Activated naive CD8-positive, alpha-beta T cell treated with anti-CD3 and anti-CD28 coated beads, Interleukin-2, amount 10 ng/mL, durations not matched to agents 7 days and 5 days (primary cell): ENCODE measurements at places on chromosomes 2 and 18.

GRCh38 chr2:113173542-113174375 is at the start of gene PSD4:
Gene PSD4 (plus strand): TSS chr2:113173971. CDS start chr2:113182457, 8,486 bp downstream.
- peak; percentile 87 for DNase-seq

- DNase-seq, result no peak
Observed at GRCh38 chr2:202149936-202150335, 76.9 kb downstream of the KIAA2012 start.

DNA sequence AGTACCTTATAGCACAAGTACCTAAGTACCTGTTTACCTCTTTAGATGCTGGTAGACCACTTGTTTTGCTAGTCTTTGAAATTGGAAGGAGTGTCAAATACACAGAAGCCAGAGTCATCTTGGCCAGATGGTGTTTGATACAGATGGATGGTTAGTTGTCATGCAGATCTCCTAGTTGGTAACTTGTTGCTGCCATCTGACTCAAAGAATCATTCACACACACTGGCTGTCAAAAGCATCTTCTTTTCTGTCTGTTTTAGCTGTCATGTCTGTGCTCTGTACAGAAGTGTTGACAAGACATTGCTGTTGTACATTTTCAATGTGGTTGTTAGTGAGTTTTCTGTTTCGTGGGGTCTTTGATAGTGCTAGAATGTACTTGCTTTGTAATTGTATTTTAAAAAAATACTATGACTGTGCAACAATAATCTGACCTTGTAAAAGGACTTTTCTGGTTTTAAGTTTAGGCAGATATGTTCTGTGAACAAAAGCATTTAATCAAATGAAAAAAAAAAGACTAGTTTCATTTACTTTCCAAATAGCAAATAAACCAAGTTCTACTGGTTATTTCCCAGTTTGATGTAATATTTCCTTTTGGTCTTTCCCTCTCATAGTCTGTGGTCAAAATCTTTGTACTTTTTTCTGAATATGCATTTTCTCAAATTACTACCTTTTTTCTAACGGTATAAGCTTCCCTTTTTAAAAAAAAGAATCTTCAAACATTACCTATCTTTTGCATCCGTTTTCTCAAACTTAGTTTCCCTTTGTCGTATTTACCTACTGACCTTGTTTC is 39.9 kb downstream of the TANK start:
- DNase-seq, result no peak

DNA sequence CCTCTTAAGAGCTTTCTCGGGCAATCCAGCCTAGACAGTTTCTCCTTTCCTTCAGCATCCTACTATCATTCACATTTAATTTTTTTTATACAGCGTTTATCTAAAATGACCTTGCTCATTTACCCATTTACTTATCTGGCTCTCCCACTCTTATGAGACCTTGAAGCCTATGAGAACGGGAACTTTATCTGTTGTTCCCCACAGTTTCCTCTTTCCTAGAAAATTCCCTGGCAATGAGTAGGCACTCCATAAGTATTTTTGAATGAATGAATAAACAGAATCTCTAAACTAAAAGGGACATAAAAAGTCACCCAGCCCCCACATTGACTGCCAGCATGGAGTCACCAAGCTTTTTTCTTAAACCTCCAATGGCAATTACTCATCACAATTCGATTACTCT is 353.2 kb downstream of the METTL4 start:
- DNase-seq, result no peak

- no peak for DNase-seq
Observed at GRCh38 chr2:7972670-7973069, 709.2 kb upstream of the ID2 start.

DNA sequence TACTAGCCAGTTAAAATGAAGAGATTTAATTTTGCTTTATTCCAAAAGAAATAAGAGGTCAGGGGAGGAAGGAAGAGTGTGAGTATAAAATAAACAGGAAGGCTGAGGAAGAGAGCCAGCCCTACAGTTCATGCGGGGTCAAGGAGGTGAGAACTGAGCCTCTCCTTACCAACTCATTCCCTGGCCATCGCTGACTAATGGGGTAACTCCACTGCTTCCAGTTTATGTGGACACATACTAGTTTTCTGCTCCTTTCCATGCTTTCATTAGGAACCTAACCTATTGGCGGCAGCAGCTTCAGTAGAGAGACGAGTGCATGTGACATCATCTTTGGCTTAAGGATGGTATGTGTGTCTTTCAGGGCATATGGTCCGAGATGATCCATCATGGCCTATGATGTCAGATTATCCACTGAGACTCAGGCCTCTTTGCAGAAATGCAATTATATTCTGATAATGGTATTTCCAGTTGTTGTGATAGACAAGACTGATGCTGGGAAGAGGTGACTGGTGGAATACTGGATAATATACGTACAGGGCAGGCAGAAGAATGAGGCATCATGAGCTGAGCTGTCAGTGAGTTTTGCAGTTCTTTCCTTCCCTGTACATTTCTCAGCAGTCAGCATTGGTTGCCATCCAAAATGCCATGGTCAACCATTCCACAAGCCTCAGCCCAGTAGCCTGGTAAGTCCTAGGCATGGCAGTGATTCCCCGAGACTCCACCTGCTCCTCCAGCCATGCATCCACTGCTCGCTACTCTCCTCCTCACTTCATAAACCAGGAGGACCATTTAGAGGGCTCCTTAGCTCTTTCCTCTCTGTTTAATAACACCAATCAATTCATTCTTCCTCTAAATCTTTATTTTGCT is 184.6 kb upstream of the OSR1 start:
- no peak for DNase-seq

DNA sequence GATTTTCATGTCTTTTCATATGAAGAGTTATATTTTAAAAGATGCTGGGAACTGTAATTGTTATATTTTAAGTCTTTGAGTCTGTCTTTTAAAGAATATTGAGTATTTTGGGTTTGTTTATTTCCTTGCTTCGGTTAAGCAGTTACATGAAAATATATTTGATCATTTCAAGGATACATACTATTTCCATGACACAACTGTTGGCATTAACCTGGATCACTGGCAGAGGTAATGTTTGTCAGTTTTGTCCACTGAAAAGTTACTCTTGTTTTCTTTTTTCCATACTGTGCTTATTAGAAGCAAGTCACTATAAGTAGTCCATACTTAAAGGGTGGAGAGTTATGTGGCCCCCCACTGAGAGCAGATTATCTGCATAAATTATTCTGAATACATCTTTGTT is 1142.0 kb upstream of the TMEFF2 start:
- no peak for DNase-seq

GRCh38 chr2:151359768-151360461 is 2.5 kb downstream of the TNFAIP6 start:
- no peak for DNase-seq

DNA sequence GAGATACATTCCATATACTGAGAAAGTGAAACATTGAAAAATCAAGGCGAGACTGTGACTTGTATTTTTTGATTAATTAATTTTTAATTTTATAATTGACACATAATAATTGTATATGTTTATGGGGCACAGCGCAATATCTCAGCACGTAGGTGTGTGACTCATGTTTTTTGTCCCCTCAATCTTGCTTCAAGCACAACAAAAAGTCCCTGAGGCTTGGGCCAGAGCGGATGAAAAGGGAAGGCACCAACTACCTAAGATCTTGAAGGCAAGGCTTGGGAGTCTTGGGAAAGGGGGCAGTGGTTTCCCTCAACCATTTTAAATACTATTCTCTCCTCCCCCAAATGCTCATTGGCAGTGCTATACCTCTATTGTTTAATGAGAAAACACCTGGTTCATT is 9.9 kb downstream of the SGPP2 start:
- DNase-seq, result no peak
